Stimulated activated CD8-positive, alpha-beta memory T cell treated with anti-CD3 and anti-CD28 coated beads, Interleukin-2, amount 100 ng/mL, for 1 hour (primary cell): ENCODE measurements at places on chromosomes 3 and 15.

DNA sequence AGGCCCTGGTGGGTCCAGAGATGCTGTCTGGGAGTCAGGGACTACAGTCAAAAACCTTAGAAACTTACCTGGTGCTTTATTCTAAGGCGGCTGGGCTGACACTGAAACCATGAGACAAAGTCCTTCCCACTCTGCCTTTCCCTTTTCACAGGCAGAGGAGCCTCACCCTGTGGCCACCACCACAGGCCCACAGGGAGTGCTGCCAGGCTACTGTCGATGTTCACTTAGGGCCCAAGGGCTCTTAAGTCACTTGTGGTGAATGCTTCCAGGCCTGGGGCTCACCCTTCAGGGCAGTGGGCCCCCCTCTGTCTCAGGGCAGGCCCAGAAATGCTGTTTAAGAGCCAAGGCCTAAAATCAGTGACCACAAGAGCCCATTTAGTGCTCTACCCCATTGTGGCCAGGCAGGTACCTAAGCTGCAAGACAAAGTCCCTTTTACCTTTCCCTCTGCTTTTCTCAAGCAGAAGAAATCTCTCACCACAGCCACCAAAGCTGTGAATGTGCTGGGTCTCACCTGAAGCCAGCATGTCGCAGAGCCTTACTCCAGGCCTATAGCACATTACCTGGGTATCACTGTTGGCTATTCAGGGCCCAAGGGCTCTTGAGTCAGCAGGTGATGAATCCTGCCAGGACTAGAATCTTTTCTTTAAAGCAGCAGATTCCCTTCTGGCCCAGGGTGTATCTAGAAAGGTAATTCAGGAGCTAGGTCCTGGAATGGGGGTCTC, 39.5 kb upstream of the GOLGA6B start:
- no peak for DNase-seq

GRCh38 chr15:49622561-49622960, 1.7 kb downstream of the DTWD1 start:
- no peak for DNase-seq

GRCh38 chr3:75171630-75172230, 492.4 kb upstream of the FRG2C start:
- DNase-seq = no peak

DNA sequence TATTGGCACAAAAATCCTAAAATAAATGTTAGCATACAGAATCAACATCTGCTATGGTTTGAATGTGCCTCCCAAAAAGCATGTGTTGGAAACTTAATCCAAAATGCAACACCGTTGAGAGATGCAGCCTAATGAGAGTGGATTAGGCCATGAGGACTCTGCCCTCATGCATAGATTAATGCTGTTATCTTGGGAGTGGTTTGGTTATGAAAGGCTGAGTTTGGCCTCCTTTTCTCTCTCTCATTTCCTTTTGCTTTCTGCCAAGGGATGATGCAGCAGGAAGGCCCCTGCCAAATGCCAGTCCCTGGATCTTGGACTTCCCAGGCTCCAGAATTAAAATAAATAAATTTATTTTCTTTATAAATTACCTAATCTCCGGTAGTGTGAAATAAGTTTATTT, 49.4 kb downstream of the SYNM start:
- DNase-seq = no peak

- DNase-seq = no peak
These were observed 47.1 kb upstream of the ANKRD28 start for GRCh38 chr3:15844889-15845288.

- DNase-seq = no peak
These were observed 247.5 kb upstream of the TGFBR2 start for GRCh38 chr3:30358871-30359270.

DNA sequence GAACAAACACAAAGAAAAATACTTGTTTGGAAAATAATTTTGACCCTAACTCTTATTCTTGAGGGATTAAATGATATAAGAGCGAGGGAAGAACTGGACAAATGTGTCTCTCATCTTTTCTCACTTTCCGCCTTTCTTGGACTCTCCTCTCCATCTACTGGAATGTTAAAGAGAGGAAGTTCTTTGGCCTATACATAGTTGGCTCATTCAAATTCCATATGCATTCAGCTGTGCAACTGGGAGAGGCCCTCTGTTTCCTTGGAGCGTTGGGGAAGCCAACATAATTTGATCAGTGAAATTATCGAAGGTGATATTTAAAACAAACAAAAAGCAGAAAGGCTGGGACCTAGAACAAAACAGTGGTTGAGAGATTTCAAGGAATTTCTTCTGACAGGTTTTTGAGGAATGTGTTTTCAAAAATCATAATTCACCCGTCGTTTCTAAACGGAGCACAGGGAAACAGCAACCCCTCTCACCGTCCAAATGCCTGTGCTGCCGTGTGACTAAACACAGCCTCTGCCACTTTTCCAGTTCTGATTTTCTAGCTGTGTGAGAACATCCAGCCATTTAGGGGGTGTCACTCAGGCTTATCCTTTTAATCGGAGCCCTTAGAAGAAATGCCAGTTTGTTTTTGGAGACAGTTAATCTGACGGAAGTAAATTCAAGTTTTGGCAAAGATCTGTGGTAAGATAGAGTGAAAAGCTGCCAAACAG, 489.9 kb downstream of the SOX2 start:
- no peak for DNase-seq

DNA sequence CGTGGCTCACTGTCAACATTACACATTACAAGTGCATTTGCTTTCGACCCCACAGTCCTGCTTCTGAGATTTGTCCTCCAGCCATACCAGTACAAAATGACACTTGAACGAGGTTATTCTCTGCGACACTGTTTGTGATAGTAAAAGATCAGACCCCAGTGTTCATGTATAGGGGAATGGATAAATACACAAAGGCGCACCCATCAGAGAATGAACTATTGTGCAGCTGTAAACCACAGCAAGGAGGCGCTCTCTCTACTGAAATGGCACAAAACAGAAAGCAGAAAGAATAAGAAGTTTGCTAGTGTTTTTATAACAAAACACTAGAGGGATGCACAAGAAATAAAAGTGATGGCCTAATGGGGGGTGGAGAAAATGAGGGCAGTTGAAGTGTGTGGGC, 4.9 kb upstream of the CHSY1 start:
- DNase-seq = no peak

DNA sequence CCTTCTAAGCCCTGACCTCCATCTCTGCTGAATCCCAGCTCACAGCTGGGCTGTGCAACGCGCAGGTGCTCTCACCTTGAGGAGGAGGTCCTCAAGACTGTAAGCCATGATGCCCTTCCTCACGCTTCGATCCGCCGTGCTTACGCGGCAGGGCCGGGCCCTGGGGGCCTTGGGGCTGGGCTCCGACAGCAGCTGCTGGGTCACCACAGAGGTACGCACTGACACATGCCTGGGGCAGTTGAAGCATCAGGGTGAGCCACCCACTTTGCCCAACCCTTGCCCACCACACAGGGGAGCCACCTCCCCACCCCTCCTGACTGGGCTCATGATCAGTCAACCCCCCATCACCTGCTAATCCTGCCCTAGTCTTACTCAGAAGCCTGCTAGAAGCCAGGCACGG, 3.1 kb downstream of the CIDEC start:
- no peak for DNase-seq

GRCh38 chr3:71940486-71940885, 155.5 kb upstream of the PROK2 start:
- DNase-seq = no peak
